ENCODE measurements at places on chromosomes 2 and 18. TPM values are rescaled to one million over a fixed set of nuclear protein-coding genes. Genes with fewer than 3 reads are reported as not detected.

Gene SLC11A1
- 0.04 TPM for total RNA-seq

Gene KHK
- 12.2 TPM for total RNA-seq

Gene POU3F3
- total RNA-seq, result not detected

Gene ALPI
- not detected for total RNA-seq

Gene MYCN
- 100.0 TPM for total RNA-seq

Gene TRIM43
- total RNA-seq, result not detected

Gene FHL2
- total RNA-seq, result 36.9 TPM

Gene CDH2
- 36.2 TPM for total RNA-seq

Gene DDX18
- 114 TPM for total RNA-seq

Gene KDM3A
- 24.8 TPM for total RNA-seq

Gene ALK
- total RNA-seq, result not detected

Gene ATF2
- total RNA-seq, result 34.9 TPM

Gene GAD1
- total RNA-seq, result 1.8 TPM

Gene CLIP4
- 0.77 TPM for total RNA-seq
